ENCODE measurements at places on chromosomes 2 and 18.

GRCh38 chr18:6865251-6865650 lies 135.7 kb downstream of the ARHGAP28 start:
- no peak for DNase-seq

DNA sequence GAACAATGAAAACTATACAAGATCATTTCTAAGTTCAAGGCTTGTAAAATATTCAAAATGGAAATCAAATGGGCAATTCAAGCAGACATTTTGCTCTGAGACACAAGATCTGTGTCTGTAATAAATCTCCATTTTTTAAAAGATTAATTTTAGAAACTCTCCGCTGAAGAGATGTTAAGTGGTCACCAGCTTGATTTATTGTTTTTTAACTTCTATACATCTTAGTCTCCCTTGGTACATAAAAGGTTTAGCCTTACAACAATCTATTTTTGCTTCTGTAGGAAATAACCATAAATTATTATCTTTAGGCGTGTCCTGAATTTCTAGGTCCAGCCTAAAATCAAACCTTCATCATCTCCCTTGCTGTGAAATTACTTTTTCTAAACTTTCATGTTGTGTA lies 553.6 kb downstream of the NRXN1 start:
- no peak for DNase-seq

DNA sequence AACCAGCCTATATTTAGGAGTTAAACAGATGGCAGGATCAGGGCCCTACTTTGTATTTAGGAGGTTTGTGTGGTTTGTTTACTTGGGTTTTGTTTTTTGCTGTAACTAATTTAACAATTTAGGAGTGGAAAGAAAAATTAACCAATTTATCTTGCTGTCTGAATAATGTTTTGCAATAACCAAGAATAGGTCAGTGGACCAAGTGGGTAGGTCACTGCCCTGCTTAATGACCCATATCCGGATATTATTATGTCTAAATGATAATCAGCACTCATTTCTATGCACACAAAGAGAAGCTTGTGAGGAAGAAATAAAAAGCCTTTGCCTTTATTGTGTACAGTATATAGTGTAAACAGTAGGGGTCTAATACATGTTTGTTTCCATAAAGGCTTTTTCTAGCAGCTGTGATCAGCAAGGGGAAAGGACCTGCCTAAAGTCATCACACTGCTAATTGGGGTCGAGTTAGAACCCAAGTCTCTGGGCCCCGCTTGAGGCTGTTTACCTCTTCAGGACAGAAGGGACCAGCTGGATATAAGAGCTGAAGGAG lies 76.6 kb downstream of the TGOLN2 start:
- DNase-seq = no peak

GRCh38 chr2:33011373-33011772 lies 64.6 kb downstream of the LTBP1 start:
- no peak for DNase-seq

DNA sequence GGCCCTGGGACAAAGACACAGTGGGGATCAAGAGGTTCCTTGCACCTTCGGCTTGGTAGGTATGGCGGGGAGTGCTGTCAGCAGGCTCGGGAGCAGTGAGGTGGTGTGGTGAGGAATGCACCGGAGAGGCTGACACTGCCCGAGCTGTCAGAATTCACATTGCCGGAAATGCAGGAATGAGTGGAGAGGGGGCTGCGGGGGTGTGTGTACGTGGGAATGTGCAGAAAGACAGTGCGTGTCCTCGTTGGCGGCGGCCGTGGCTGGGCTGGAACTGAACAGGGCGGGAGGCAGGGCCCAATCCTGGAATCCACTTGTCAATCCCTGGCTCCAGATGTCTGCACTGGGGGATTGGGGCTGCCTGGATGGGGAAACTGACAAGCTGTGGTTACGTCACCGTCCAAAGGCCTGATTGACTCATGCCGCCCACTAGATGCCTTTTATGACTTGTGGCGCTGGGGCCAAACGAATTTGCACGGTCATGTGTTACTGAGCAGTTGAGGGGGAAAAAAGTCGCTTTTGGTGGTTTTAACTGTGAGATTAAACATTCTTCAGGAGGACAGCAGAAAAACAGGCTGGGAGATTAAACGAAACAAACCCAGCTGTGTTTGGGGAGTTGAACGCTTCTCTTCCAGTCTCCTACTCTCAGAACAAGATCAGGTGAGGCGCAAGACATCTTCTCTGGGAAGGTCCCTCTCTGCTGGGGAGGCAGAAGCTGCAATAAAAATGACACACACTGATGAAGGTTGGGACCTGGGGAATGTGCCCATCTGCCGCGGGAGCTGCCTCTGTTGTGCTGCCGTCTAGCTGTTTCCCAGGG lies 189.4 kb upstream of the GLI2 start:
- DNase-seq = no peak

DNA sequence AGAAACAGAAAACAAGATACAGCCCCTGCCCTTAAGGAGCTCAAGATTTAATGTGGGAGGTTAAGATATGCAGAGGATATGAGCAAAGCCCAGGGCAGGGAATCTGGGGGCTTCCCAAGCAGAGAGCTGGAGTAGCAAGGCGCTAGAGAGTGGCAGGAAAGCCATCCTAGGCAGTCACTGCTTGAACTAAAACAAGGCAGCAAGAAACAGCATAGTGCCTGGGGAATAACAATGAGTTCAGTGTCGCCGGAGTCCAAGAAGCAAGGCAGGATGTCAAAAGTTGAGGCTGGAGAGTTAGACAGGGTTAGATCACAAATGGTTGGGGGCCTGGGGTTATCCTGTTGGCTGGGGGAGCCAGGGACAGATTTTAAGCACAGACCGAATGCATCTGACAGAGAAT lies 24.6 kb downstream of the CDH2 start:
- DNase-seq = no peak

DNA sequence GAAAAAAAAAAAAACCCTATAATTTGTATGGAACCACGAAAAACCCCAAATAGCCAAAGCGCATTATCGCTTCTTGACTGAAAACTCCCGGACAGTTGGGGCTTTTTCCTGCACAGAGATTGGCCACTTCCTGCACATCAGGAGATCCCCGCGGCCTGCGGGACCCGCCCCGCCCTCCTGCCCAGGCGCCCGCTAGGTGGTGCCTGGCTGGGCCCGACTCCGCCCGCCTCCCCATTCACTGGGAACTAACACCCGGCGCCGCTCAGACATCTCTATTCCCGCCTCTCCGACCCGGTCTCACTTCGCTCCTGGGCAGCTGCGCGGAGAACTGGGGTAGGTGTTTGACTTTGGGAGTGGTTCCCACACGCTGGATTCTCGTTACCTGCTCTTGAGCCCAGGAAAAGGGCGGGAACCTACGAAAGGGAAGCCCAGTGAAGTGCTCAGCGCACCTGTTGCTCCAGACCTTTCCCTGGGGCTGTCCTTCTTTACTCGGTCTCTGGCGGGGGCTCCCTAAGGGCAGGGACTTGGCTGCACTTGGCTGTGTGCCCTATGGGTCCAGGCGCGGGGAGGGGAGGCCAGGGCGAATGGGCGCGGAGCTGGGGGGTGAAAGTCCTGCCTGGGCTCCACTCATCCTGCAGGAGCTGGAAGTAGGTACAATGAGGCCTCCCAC lies at the start of gene HMSD:
Gene HMSD (plus strand): TSS at position 234 of the 670 bp plus-strand sequence. CDS start 4,155 bp downstream, outside the sequence.
- DNase-seq = peak; percentile 43

- DNase-seq = no peak
Measured at GRCh38 chr2:99793022-99793421, 303.2 kb upstream of the REV1 start.

DNA sequence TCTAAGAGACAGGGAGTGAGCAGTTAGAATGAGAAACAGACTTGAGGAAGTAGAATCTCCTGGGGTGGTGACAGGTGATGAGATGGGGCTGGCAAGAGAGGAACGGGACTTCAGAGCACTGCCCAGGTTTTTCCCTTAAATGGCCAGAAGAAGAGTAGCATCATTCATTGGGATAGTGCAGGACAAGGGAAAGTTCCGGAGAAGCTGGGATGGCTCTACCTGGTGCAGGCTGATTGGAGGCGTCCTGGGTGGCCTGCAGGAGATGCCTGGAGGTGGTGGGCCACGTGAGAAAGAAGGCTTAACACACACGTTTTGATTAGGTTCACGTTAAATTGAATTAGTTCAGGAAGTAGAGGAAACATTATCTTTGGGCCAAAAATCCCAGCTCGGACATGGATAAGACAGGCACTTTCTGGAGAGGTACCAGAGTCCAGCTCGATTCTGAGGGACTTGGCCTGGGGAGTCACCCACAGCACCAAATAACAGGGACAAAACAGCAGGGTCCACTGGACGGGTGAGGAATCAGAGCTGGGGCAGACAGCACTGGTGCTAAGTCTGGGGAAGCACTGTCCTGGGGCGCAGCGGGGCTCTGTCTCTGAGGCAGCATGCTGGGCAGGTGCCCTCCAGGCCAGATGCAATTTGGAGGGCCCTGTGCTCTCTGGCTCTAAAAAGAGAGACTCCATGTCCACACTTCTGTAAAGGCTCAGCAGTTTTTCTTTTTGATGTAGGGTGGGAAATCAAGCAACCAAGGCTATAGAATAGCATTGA lies 512.3 kb upstream of the RAB6C start:
- no peak for DNase-seq

DNA sequence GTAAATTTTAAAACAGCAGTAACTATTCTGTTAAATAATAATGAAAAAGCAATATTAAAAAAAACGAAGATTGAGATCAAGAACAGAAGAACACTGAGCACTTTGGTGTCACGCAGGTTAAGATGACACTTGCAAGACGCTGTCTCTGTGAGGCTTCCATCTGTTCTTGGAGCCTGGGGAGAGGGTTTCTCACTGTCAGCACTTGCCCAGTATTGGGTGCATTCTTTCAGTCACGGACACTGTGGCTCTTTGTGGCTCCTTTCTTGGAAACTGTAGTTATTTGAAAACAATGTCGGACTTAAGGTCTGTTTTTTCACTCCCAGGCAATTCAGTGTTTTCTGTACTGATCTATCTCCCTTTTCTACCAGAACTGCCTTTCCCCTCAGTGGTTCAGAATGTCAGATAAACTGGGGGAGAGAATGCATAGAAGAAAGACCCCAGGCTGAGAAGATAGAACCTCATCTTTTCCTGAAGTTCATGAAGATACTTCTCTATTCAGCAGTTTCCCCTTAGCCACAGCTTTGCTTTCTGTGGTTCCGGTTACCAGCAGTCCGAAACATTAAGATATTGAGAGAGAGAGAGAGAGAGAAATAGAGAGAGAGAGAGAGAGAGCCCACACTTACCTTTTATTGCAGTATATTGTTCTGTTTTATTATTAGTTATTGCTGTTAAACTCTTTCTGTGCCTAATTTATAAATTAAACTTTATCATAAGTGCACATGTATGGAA lies 283.3 kb downstream of the DCDC2C start:
- DNase-seq = no peak

Measured in HCT116 (cell line).